ENCODE measurements at places on chromosomes 11 and 22. TPM values are rescaled to one million over a fixed set of nuclear protein-coding genes. Genes with fewer than 3 reads are reported as not detected.

Gene ENDOD1
- 26.6 TPM for total RNA-seq

DNA sequence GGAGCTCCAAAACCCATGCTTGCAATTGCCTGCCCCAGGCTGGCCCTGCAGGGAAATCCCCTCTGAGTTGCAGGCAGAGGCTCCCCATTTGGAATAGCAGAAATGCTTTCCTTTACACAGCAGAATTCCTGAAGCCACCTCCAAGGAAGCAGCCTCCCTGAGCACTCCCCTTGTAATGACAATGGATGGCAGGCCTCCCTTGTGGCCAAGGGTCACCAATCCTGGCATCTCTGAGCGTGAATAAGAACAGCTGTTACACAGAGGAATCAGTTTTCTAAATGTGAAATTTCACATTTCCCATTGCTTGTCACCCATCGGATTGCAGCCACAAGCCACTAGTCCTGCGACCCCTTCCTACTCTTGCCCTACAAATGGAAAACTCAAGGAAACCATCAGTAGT lies 107.6 kb downstream of the GALNT18 start:
- H3K36me3 ChIP-seq: no peaks in the 10 kb centered on the region
- no peak overlapping the region for H3K4me3 ChIP-seq
- no peak overlapping the region for H3K27ac ChIP-seq
- peaks cover 5% of the 10 kb centered on the region for H3K4me1 ChIP-seq

- H3K4me3 ChIP-seq: no peak overlapping the region
- peak; percentile 38 for DNase-seq
- peaks cover 20% of the 10 kb centered on the region for H3K4me1 ChIP-seq
- peak overlapping the region; percentile 57 for H3K27ac ChIP-seq
- no peaks in the 10 kb centered on the region for H3K36me3 ChIP-seq
These were observed 184.4 kb downstream of the CEP164 start for GRCh38 chr11:117511931-117512539.

DNA sequence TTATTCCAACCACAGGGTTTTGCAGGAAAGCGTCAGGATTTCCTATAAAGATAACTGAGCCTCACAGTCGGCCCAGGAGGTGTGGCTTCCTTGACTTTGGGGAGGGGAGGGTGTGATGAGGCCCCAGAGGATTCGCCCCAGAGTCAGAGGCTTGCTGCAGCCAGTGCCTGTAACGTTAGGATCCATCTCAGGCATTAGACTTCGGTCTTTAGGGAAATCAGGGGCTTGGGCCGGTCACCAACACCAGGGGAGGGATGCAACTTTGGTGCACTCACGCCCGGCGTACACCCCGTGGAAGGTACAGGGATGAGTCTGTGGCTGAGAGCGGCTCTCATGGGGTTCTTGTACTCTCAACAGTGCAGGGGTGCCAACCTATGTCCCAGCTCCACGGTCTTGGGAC lies 5.7 kb upstream of the ANO1 start:
- H3K27ac ChIP-seq: no peak overlapping the region
- DNase-seq: no peak
- H3K4me3 ChIP-seq: no peak overlapping the region
- peaks cover 27% of the 10 kb centered on the region for H3K4me1 ChIP-seq
- H3K36me3 ChIP-seq: no peaks in the 10 kb centered on the region
